ENCODE measurements at places on chromosomes 1 and 21.

- no peak for DNase-seq
These were observed 3.5 kb downstream of the C1orf116 start for GRCh38 chr1:207028884-207029650.

DNA sequence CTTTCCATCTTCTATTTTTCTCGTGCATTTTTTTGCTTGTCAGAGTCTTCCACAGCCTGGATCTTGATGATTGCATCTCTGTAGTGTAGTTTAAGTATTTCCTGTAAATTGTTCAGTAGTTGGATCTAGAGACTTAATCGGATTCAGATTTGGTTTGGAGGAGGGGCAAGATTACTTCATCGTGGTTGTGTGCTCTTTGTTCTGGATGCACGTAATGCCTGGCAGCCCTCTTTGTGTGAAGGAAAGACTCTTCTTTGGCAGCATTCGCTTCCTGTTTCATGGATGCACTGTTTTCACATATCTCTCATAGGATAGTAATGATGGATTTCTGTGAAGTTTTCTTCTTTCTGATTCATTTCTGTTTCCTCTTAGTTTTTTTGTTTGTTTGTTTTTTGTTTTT is 14.2 kb downstream of the SEMA4A start:
- no peak for DNase-seq

GRCh38 chr1:164440232-164440631 is 118.8 kb upstream of the PBX1 start:
- no peak for DNase-seq

GRCh38 chr1:150973836-150974579 is 627 bp downstream of the CERS2 start:
- no peak for DNase-seq

DNA sequence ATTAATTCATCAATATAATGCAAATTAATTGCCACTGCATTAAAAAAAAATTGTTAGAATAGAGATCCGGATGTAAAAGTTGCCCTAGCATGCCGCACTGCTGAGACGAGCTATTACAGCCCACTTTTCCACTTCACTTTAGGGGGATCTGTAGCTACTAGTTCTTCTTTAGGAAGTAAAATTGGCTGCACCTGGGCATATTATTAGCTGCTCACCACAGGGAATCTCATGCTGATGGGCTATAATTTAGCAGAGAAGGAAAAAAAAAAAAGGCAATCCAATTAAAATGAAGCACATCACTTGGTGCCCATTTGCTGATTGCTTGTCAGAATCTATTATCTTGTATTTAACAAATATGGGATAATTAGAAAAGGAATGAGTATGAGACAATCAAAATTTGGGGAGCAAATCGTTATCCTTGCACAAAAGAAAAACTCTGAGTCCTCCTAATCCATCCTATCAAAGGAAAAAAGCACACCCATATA is 233.4 kb downstream of the DSCAM start:
- DNase-seq, result no peak

- DNase-seq, result no peak
These were observed 18.4 kb downstream of the DYNLT5 start for GRCh38 chr1:66770694-66771093.

- DNase-seq, result no peak
These were observed 86.7 kb upstream of the TTC34 start for GRCh38 chr1:2887941-2888855.
